BE2C (cell line): ENCODE measurements at places on chromosomes 3 and 15.

DNA sequence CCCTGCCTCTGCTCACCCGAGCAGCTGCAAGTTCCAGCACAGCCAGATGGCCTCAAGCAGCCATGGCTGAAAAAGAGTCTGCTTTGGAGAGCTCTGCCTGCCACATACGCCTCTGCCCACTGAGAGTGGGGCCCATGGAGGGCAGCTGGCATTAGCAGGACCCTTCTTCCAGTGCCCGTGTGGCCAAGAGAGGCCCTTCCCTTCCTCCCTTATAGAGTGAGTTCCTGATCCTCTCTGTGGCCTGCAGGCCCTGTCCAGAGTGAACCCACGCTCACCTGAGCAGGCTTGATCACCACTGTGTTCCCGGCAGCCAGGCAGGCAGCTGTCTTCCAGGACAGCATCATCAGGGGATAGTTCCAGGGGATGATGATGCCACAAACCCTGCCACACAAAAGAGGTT, 41.4 kb upstream of the SLC41A3 start:
- no peak for DNase-seq

DNA sequence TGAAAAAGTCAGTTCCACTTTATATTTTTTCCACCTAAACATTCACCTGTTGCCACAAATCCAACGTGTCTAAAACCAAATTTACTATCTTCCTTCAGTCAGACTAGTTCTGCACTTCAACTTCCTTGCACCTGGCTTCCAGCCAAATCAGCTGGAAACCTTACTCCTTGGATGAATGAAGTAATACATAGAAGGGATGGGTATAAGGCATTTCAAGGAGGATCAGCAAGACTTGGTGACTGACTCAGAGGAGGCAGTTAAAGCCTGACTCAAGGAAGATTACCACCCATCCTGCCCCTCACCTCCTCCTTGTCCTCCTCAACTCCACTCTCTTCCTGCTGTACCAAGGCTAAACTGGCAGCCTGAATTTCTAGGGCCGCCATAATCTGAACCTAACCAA, 37.1 kb downstream of the QTRT2 start:
- DNase-seq = no peak

GRCh38 chr3:129205109-129205832, 21.6 kb upstream of the CNBP start:
- no peak for DNase-seq

- DNase-seq = no peak
These were observed 54.2 kb downstream of the GRIP2 start for GRCh38 chr3:14485981-14486380.

DNA sequence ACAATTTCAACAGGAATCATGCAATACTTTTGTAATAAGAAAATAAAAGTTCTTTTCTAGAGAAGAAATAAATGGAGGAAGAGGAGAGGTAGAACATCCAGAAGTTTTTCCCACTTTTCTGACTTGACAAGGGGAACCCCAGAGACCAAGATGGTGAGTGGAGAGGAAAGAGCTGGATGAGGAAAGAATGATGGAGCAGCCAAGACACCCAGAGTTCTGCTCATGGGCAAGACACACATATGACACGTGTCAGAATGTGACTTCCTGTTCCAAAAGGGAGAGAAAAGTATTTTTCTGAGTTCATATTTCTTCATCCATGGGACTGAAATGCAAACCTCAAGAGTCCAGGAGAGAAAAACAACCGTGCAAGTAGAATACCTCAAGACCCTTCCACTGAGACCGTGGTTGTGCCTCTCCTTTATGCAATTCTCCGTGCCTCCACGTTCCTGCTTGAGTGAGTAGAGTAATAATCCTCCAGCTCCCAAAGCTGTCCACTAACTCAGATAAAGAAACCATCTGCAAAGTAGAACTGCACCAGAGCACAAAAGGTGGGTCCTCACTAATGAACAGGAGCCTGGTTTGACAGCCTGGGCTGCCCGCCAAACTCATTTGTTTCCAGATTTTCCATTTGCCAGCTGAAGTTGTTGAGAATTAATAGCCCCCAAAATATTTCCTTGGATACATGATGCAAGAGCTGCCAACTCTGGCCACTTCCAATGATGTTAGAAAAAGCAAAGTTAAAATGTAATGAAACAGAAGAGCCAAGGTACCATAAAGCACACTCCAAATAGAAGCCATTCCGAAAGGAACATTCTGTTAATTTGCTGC, 272.6 kb upstream of the IGF1R start:
- DNase-seq = no peak

DNA sequence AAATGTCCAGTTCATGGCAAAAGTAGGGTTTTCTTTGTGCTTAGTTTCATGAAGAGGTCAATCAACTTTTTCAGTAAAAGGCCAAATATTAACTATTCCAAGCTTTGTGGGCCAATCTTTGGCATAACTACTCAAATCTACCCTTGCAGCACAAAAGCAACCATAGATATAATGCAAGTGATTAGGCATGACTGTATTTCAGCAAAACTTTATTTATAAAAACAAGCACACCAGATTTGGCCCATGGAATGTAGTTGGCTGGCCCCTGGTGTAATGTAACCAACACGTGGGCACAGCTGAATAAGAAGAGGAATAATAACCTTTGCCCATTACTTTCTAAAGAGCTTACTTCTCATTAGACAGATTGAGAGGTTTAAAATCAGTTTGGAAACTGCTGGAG, 50.6 kb downstream of the CASR start:
- DNase-seq = no peak
